ENCODE measurements at places on chromosomes 2 and 18. TPM values are rescaled to one million over a fixed set of nuclear protein-coding genes. Genes with fewer than 3 reads are reported as not detected.

The SPATS2L gene
- total RNA-seq: 177 TPM

The CNTNAP5 gene
- total RNA-seq: not detected

The PELI1 gene
- 6.2 TPM for total RNA-seq

GRCh38 chr2:114651933-114652332, 209.5 kb downstream of the DPP10 start:
- no peaks in the 10 kb centered on the region for H3K36me3 ChIP-seq
- H3K4me1 ChIP-seq: no peaks in the 10 kb centered on the region
- no peaks in the 10 kb centered on the region for H3K27me3 ChIP-seq
- no peak overlapping the region for H3K27ac ChIP-seq

DNA sequence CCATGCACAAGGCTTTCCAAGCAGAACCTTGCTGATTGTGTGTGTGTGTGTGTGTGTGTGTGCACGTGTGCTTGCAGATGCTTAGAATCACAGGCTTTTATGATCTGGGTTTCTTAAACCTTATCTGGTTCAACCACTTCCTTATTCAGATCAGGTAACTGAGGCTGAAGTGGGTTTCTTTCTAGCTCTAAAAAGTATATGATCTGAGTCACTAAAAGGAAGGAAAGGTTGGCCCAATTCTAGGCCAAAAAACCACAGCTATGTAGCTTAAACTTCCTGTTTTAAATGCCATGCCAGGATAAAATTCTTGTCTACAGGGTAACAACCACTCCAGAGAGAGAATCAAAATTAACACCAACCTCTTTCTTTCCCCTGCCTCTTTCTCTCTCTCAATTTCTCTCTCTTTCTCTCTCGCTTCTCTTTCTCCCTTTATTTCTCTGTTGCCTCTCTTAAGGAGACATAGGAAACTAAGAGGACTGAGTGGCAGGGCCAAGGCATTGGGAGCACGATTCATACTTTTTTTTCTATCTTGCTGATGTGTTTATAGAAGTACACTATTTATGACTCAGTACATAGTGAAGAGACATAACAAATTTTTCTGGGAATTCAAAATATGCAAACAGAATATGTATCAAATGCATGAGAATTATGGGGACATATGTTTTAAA, 140.3 kb downstream of the TRIB2 start:
- H3K4me1 ChIP-seq: peaks cover 44% of the 10 kb centered on the region
- no peaks in the 10 kb centered on the region for H3K36me3 ChIP-seq
- no peaks in the 10 kb centered on the region for H3K27me3 ChIP-seq
- H3K27ac ChIP-seq: no peak overlapping the region
- DNase-seq: no peak

The NTSR2 gene
- not detected for total RNA-seq

DNA sequence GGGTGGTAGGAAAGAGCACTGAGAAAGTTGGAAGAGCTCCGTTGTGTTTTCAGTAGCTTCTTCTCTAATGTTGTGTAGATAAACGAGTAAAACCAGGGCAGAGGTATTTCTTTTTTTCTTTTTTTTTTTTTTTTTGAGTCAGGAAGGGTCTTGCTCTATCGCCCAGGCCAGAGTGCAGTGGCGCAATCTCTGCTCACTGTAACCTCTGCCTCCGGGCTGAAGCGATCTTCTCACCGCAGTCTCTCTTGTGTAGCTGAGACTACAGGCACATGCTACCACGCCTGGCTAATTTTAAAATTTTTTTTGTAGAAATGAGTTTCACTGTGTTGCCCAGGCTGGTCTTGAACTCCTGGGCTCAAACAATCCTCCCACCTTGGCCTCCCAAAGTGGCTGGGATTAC, 6.6 kb downstream of the GRHL1 start:
- no peaks in the 10 kb centered on the region for H3K4me1 ChIP-seq
- H3K27me3 ChIP-seq: no peaks in the 10 kb centered on the region
- DNase-seq: no peak
- H3K27ac ChIP-seq: no peak overlapping the region

DNA sequence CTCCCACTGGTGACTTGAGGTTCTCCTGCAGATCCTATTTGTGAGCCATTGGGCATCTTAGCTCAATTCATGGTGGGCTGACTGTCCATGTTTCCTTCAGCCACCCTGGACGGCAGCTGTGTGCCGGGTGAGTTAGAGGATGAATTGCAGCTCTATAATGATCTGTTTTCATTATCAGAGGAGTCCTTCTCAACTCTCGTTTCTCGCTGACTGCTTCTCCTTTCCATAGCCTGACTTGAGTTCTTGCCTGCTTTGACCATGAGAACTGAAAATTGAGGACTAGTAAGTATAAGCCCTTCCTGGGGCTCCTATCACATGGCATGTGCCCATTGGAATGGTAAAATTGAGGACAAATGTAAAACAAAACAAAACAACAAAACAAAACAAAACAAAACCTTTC, 121.8 kb downstream of the CDC42EP3 start:
- H3K27ac ChIP-seq: no peak overlapping the region
- DNase-seq: no peak
- H3K4me1 ChIP-seq: peaks cover 9% of the 10 kb centered on the region
- H3K36me3 ChIP-seq: no peaks in the 10 kb centered on the region

DNA sequence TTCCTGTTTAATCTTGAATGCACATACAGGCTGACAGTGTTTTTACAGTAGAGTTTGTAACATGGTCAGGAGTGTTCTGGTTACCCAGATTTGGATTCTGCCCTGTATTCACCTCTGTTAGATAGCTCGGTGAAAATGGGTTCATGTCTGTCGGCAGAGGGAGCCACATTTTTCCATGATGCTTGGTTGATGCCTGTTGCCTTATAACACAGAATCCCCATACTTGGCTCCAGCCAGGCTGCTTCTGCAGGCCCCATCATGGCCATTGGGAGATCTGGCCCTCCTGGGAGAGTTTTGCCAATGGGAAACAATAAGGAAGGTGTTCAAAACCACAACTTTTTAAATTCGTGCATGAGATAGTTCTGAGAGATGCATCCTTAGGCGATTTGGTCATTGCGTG, 78.1 kb downstream of the WDSUB1 start:
- H3K36me3 ChIP-seq: peaks cover 5% of the 10 kb centered on the region
- H3K4me3 ChIP-seq: no peak overlapping the region
- H3K4me1 ChIP-seq: peaks cover 10% of the 10 kb centered on the region

The MEP1B gene
- not detected for total RNA-seq

- no peaks in the 10 kb centered on the region for H3K4me1 ChIP-seq
- H3K36me3 ChIP-seq: no peaks in the 10 kb centered on the region
- H3K27me3 ChIP-seq: no peaks in the 10 kb centered on the region
- H3K4me3 ChIP-seq: no peak overlapping the region
- H3K27ac ChIP-seq: no peak overlapping the region
Observed at GRCh38 chr2:236057375-236057774, 110.8 kb downstream of the GBX2 start.

The KIF1A gene
- 25.8 TPM for total RNA-seq

DNA sequence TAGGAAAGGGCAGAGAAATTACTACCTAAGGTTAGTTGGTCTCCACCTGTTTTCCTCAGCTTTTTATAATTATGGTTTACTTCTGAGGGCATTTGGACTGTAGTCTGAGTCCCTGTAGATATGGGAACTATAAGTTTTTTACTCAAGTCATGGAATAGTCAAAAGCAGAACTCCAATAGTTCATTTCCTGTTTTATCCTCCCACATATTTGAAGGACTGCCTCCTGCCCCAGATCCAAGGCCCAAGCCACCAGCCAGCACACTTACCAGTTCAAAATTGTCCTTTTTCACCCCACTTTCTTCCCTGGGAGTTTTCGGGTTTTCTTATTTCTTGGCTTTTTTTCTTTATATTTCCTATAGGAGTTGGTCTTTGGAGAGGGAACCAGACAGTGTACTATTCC, 164.1 kb downstream of the MBD5 start:
- no peaks in the 10 kb centered on the region for H3K4me1 ChIP-seq
- H3K4me3 ChIP-seq: no peak overlapping the region
- H3K27ac ChIP-seq: no peak overlapping the region
- H3K36me3 ChIP-seq: no peaks in the 10 kb centered on the region

- no peak overlapping the region for H3K27ac ChIP-seq
- peaks cover 4% of the 10 kb centered on the region for H3K4me1 ChIP-seq
- no peaks in the 10 kb centered on the region for H3K27me3 ChIP-seq
- no peak for DNase-seq
- no peak overlapping the region for H3K4me3 ChIP-seq
Observed at GRCh38 chr2:88852753-88853402, 161.4 kb downstream of the RPIA start.

DNA sequence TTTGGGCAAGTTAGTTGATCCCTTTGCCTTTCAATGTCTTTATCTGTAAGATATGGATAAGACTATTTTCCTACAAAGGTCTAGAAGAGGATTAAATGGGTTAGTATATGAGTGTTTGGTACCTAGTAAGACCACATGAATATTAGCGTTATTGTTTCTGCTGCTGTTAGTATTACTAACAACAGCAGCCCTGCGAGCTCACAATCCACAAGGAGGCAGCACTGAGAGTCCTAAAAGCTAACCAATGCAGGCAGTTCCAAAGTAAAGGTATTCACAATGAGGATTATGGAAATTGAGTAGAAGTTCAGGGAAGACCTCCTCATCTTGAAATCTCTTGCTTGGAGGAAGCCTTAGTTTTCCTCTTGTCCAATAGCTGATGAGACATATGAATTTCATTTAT, 248.9 kb downstream of the TDRD15 start:
- no peak overlapping the region for H3K4me3 ChIP-seq
- no peaks in the 10 kb centered on the region for H3K4me1 ChIP-seq
- no peak for DNase-seq
- no peak overlapping the region for H3K27ac ChIP-seq
- no peaks in the 10 kb centered on the region for H3K36me3 ChIP-seq
- H3K27me3 ChIP-seq: no peaks in the 10 kb centered on the region

- H3K4me1 ChIP-seq: no peaks in the 10 kb centered on the region
- peaks cover 13% of the 10 kb centered on the region for H3K36me3 ChIP-seq
- H3K27ac ChIP-seq: no peak overlapping the region
- no peak overlapping the region for H3K4me3 ChIP-seq
- no peak for DNase-seq
Observed at GRCh38 chr2:40155728-40156127, 296.2 kb downstream of the SLC8A1 start.

- H3K27ac ChIP-seq: no peak overlapping the region
- no peaks in the 10 kb centered on the region for H3K36me3 ChIP-seq
- H3K4me1 ChIP-seq: no peaks in the 10 kb centered on the region
- H3K4me3 ChIP-seq: no peak overlapping the region
- H3K27me3 ChIP-seq: no peaks in the 10 kb centered on the region
- DNase-seq: no peak
Observed at GRCh38 chr2:106353676-106354075, 114.5 kb downstream of the RGPD3 start.

The TLX2 gene
- not detected for total RNA-seq

GRCh38 chr2:99648906-99649789, 159.3 kb upstream of the REV1 start:
- no peaks in the 10 kb centered on the region for H3K36me3 ChIP-seq
- H3K27me3 ChIP-seq: no peaks in the 10 kb centered on the region

The GAD1 gene
- not detected for total RNA-seq

GRCh38 chr2:11744631-11745394, 1.6 kb upstream of the LPIN1 start:
- H3K4me3 ChIP-seq: peak overlapping the region; percentile 44
- H3K27ac ChIP-seq: peak overlapping the region; percentile 78
- H3K27me3 ChIP-seq: no peaks in the 10 kb centered on the region
- H3K36me3 ChIP-seq: no peaks in the 10 kb centered on the region
